Fibroblast of skin of scalp (primary cell): ENCODE measurements at places on chromosomes 6 and 20.

GRCh38 chr6:130825772-130826441, 1.3 kb upstream of the SMLR1 start:
- no peak for DNase-seq

GRCh38 chr20:15482525-15482924, 1090.7 kb downstream of the KIF16B start:
- DNase-seq, result no peak

GRCh38 chr6:170181338-170181690, 109.6 kb downstream of the DLL1 start:
- DNase-seq, result no peak

GRCh38 chr6:101650402-101651100, 257.0 kb downstream of the GRIK2 start:
- no peak for DNase-seq

- no peak for DNase-seq
Measured at GRCh38 chr20:20019123-20019522, 2.0 kb downstream of the NAA20 start.

DNA sequence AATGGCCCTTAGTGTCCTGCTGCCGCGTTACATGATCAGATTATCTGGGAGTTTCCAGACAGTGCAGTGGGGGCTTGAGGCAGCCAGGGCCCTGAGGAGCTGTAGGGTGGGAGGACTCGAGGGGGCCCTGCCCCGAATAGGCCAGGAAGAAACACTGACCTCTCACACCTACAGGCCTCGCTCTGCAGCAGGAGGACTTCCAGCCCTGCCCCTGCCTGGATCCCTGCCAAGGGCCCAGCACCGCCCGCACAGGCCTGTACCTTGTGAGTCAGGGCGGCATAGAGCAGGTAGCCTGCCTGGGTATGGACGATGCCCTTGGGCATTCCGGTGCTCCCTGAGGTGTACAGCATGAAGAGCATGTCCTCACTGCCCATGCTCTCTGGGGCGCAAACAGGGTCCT, 30.1 kb upstream of the APMAP start:
- no peak for DNase-seq

GRCh38 chr20:12775041-12775440, 233.7 kb upstream of the SPTLC3 start:
- DNase-seq, result no peak

- no peak for DNase-seq
Measured at GRCh38 chr6:149170564-149171452, 146.7 kb upstream of the TAB2 start.

GRCh38 chr6:143441680-143442545, 8.6 kb downstream of the ADAT2 start:
- DNase-seq, result no peak

DNA sequence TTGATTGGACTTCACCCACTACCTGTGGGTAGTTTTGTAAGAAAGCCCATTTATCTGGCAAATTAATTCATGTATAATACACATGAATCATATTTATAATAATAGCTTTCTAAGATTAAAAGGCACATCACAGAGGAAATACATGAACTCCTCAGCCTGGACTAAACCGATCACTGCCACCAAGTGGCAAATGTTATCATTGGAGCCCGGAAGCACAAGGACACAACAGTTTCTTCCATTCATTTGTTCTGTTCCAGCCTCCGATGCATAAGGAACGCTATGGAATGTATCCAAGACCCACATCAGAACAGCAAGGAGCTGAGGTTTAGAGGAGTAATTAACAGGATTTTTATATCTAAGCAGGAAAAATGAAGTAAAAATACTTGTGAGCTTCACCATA, 13.9 kb upstream of the IPCEF1 start:
- DNase-seq, result peak; percentile 70

GRCh38 chr20:44728801-44729443, 13.8 kb downstream of the CCN5 start:
- peak; percentile 91 for DNase-seq

DNA sequence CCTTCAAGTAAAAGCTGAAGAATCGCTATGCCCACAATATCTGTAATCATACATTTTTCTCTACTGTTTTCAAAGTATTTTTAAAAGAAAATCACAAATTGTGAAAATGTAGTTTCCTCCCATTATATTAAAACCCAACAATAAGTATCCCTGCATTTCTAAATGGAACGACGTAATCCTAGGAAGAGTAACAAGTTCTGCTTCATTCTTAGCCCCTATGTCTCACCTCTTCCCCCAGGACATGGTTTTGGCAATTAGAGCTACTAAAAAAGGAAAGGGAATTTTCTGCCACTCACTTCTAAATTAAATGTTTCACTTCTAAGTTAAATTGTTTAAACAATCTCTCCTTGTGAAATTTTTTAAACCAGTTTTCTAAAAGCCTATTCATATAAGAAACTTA, 47.4 kb downstream of the TBPL1 start:
- DNase-seq, result no peak

DNA sequence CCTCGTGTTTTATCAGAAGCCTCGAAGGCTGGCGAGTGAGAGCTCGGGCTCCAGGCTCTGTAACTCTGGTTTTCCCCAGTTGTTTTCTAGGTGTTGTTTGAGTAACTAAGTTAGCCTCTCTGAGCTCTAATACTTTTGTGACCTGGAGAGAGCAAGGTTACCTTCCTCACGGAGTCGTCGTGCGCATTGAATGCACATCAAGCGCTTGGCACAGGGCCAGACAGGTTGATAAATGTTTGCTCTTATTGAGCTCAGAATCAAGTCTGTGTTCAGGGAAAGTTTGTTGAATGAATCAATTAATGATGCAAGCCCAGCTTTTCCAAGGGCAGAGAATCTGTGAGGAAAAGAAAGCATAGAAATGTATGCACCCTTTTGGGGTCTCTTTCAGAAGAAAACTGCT, 33.5 kb downstream of the EDN3 start:
- DNase-seq, result no peak

DNA sequence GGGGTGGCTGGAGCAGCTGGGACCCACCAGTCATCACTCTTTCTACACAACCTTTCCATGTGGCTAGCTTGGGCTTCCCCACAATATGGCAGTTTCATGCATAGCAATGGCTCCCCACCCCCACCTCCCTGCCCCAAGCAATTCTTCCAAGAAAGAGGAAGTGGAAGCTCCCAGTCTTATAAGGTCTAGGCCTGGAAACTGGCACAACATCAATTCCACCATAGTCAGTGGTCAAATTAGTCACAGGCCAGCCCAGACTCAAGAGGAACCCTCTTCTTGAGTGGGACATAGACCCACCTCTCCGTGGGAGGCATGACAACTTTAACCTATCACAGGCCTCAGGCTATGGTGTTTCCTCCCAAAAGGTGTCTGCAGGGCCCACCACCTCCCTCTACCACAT, 17.7 kb downstream of the TGM6 start:
- no peak for DNase-seq

DNA sequence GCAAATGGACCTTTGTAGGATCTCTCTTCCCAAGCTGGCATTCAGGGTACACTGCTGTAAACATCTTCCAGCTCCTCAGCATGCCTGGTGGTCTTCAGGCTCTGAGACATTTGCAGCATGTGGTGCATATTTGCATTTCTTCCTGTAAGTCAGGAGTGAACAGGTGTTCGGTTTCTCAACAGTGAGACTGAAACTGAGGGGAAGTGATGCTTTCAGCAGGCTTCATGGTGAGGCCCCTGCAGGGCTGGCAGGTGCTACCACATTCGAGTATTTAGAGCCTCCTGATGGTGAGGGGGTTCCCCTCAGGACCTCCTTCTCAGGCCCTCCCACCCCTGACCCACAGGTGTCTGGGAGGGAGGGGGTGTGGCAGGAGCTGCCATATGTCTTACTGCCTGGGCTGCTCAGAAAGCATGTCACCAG, 15.1 kb downstream of the MYBL2 start:
- no peak for DNase-seq

DNA sequence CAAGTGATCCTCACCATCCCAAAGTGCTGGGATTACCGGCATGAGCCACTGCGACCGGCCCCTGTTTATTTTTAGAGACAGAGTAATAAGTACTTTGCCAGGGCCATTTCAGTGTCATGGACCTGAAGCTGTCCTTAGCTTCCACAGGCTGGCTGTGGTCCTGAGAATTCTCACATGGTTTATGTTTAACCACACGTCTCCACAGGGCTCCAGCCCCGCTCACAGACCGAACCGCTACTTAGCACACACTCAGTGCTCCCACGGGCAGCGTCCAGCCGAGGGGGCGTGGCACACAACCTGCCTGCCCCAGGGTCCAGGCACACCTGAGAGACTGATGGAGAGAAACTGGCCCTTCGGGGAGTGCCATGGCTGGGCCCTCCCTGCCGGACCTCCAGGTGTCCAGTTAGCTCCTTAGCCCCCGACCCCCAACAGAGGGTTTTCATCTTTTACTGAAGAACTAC, 11.7 kb downstream of the ACSS1 start:
- DNase-seq, result no peak

GRCh38 chr6:20582586-20583443, 48.6 kb downstream of the CDKAL1 start:
- no peak for DNase-seq

- DNase-seq, result peak; percentile 85
Measured at GRCh38 chr6:26216886-26217713, 129.9 kb downstream of the HFE start.

DNA sequence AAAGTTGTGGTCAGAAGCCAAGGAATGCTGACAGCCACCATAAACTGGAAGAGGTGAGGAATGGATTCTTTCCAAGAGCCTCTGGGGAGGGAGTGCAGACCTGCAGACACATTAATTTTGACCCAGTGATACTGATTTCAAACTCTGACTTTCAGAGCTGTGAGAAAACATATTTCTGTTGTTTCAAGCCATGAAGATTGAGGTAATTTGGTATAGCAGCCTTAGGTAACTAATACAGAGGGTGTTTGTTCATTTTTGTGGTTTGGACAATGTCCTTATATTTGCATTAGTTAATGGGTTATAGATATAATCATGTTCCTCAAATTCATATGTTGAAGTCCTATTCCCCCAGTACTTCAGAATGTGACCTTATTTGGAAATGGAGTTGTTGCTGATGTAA, 85.4 kb upstream of the GTSF1L start:
- DNase-seq, result no peak

GRCh38 chr6:70527071-70527737, 39.5 kb upstream of the SDHAF4 start:
- DNase-seq, result peak; percentile 47

GRCh38 chr6:88349511-88349910, 183.4 kb upstream of the CNR1 start:
- no peak for DNase-seq

- DNase-seq, result peak; percentile 99
Measured at GRCh38 chr6:127366282-127367022, 23.0 kb upstream of the ECHDC1 start.

DNA sequence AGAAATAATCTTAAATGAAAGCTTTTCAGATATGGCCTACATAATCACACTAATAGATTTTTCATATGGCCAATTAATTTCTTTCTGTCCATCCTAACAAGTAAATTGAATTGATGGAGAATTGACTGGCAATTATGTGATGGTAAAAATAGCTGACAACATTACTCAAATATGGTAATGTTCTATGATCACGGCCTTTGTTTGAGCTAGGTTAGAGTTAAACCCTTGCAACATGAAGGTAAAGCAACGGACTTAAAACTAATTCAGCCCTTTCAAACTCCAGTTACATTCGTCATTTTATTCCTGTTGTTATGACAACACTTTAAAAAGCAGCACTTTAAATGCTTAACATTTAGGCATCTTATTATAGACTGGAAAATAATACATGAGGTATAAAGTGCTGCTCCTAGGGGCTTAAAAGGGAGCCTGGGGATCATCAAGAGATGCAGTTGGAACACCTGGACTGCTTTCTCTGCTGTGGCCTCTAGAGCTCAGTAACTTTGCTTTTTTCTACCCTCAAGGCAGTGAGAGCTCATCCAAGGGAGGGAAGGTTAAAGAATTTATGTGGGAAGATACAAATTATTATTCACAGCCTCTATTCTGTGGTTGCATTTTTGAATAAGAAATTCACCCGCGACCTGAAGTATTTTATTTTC, 46.9 kb downstream of the RIPOR2 start:
- DNase-seq, result no peak

DNA sequence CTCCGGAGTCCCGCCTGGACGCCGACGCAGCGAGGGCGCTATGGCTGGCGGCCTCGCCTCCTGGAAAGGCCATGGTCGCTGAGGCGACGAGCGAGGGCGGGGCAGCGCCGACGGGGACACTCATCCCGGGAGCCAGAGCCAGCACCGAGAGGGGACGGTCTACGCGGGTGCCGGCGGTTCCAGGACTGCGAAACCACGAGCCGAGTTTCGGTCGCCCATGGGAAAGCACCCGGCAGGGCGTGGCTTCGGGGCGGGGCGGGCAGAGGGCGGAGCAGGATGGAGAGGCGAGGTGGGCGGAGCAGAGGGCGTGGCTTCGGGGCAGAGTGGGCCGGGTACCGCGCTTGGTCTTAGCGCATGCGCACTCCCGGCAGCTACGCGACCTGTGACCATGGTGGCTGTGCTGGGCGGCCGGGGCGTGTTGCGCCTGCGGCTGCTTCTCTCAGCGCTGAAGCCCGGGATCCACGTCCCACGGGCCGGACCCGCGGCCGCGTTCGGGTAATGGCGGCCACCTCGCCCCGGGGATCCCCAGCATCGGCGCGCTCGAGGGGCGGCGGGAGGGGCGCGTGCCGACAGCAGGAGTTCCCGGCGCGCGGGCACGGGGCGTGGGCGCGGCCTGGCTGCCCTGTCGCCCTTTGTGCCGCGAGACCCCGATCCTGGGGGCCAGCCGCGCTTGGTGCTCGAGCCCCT, at the start of gene BPHL:
Gene BPHL, plus strand, starts transcription at position 359 of the 687 bp plus-strand sequence. Its CDS starts 30 bp downstream, at position 389.
- peak; percentile 93 for DNase-seq

DNA sequence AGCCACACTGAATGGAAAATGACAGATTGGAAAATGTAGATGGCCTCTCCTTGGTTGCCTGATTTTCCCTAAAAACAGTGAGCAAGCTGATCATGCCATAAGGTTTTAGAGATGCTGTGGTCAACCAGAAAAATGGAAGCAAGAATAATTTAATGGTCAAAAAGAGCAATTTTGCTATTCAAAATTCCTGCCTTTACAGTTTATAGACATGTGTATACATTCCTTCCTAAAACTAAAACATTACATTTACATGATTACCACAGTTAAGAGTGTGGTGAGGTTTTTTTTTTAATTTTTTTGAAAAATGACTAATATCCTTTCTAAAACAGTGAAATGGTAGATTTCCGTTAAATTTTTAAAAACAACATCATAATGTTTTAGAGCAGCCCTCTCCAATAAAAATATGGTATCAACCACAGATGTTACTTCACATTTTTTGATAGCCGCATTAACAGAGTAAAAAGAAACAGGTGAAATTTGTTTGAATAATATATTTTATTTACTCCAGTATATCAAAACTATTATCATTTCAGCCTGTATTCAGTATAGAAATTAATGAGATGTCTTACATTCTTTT, 407.0 kb upstream of the SOX4 start:
- DNase-seq, result peak; percentile 72

- DNase-seq, result no peak
Measured at GRCh38 chr20:1827974-1828785, 67.0 kb upstream of the SIRPA start.

GRCh38 chr6:26280407-26280806, 84.6 kb upstream of the BTN3A2 start:
- no peak for DNase-seq
